ENCODE measurements at places on chromosomes 4 and X.

- no peak for DNase-seq
These were observed 830.5 kb downstream of the PDHA2 start for GRCh38 chr4:96670381-96670780.

- DNase-seq: no peak
These were observed 237.3 kb downstream of the USP46 start for GRCh38 chr4:52421811-52422213.

DNA sequence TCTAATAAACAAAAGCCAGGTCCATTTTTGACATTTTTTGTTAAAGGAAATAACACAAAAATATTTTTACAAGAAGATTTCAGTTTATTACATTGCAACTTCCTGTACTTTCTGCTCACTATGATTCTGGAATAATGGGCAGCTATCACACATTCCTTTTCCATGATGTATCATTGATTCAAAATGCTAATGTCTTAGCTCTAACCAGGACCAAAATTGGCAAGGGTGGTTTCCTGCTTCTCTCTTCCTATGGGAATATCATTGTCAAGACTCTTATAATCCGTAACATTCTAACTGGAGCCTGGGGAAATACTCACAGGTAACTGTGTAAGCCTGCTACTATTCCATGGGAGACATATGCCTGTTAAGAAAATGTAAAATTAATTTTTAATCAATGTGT is 218.6 kb downstream of the DCAF12L2 start:
- DNase-seq: no peak

GRCh38 chr4:173211222-173211621 is 42.6 kb downstream of the GALNT7 start:
- no peak for DNase-seq

DNA sequence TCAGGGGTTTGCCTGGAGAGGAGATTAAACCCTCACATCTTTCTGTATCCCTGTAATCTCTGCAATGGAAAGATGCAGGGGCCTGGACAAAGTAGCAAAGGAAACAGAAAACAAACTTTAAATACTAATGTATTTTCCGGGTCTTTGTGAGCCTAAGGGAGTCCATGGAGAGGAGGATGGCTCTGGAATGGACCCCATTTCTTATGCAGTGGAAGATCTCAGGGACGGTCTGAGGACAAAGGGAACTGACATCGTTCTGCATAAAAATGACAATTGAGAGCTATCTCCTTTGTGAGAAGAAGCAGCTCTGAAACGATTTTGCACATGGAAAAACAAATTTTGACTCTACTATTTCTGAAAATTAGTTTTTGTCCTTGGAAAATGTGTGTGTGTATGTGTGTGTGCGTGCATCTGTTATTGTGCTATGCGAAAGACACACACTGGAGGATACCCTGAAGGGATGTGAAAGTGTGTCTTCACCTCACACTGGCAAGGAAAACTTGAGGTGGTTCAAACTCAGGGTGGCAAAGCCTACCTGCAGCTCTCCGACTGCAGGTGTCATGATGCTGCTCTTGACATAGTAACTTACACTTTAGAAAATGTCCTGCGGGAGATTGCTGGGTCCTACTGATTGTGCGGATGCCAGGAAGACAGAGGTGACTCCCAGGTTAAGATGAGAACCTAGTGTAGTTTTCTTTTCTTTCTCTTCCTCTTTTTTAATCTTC is 126.4 kb upstream of the JADE1 start:
- no peak for DNase-seq

DNA sequence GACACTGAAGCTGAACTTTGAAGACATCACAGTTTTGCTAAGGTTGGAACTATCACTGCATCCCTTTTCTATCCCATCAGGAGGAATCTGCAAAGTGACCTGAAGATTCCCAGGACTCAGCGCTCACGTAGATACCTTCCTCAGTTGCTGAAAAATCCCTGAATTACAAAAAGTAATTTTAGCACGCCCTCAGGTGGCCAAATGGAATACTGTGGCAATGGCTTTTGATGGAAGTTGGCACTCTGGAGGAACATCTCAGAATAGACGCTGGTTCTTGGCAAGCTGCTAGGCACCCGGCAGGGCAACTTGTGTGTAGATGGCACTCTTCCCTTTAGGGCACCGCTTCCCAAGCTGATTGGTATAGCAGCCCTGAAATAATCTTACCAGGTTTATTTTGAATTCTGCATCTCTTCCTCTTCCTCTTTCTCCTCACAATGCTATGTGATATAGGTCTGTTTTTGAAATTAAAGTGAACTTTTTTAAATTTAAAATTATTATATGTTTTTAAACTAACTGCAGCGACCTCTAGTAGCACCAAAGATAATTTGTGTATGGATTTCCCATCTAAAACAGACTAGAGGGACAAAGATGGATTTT is 16.3 kb upstream of the ESX1 start:
- peak; percentile 47 for DNase-seq

- DNase-seq: peak; percentile 72
These were observed 93.3 kb downstream of the SYNPO2 start for GRCh38 chr4:118981839-118982381.

GRCh38 chr4:122775987-122776836 is 43.7 kb downstream of the BBS12 start:
- DNase-seq: no peak

DNA sequence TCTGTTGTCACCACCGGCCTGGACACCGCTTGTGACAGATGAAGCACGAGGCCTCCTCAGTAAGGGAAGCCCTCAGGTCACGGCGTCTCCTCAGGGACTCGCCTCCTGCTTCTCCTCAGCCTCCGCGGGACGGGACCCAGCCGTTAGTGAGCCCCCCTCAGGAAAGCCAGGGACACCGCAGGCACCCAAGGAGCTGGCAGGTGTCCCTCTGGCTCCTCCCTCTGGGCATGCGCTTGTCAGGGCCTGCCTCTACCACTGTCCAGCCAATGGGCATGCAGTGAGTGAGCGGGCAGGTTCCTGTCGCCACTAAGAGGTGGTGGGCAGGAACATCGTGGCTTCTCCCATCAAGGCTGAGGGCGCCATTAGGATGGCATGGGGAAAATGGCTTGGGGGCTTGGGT is 23.5 kb upstream of the CT55 start:
- DNase-seq: peak; percentile 11

GRCh38 chrX:49129427-49129826 is 5.9 kb upstream of the GPKOW start:
- DNase-seq: no peak

DNA sequence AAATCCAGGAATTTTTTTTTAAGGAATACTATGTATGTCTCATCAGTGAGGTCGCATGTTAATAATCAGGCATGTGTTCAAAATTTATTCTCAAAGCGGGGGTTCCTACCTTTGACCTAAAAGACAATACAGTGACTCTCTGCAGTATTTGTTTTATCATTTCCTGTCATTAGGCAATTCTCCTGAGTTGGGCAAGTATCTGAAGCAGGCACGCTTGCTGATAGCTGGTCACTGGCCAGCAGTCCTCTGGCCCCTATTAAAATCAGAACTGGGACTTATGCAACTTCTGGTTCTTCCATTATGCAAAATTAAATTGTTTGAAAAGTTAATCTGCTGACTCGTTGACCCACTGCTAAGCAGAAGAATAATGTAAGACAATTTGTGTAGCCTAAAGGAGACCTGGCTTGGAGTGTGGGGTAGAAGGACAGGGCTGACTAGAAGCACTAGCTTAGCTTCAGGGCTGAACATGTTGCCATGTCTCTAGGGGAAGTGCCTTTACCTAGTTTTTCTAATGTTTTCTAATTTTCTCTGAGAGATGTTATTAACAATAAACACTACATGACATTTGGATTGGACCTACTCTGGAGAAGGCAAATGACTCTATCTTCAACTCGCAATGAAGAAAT is 36.0 kb upstream of the GABRA2 start:
- DNase-seq: no peak

DNA sequence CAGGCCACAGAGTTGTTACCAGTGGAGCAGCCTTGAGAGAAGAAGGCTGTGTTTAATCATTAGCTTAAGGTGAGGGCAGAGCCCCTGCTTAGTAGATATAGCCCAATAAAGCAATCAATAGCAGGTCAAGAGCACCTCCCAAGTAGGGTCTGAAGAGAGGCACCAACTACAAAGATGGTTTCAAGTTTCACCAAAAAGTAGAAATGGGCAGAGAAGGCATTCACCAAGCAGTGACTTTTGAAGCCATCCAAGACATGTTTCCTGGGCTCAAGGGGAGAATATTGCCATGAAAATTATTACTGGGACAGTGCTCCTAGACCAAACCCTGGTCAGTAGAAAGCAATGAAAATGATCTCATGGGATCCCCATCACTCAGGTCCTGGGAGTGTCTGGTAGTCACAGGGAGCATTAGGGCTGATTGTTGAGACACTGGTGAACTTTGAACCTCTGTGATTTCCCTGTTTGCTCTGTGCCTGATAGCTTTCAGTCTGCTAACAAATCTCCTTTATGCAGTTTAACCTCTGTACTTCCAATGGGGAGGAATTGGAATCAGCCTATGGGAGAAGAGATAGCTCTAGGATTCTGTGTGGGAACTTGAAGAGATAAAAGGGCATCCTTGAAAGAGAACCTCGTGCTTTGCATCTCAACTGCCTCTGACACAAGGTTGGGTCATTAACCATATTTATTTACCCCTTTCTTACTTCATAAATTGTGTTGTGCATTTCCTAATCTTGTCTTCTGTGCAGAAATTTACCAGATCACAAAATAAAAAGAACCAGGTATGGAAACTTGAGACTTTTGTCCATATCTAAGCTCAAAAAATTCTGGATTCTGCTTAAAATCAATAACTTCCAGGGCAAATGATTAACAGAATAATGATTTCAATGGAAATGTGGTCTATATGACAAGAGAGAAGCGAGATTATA is 9.3 kb upstream of the OTC start:
- DNase-seq: no peak

GRCh38 chrX:146887020-146887419 is 72.5 kb upstream of the CXorf51A start:
- DNase-seq: no peak
